Left cardiac atrium (tissue), 4 donors: ENCODE measurements at places on chromosomes 2 and 18. TPM values are rescaled to one million over a fixed set of nuclear protein-coding genes. Genes with fewer than 3 reads are reported as not detected.
A peak's percentile ranks its signal among the peaks of the same experiment; 100 is the strongest.

Gene HOXD12
- total RNA-seq = not detected

Gene FAM124B
- total RNA-seq = 1.3 TPM

Gene CCDC68
- total RNA-seq = 5.4 TPM

Gene TXNDC2
- total RNA-seq = 0.18 TPM

Gene CRYGB
- total RNA-seq = not detected

Gene LOXL3
- 4.1 TPM for total RNA-seq

Gene ATP8B1
- total RNA-seq = 6.4 TPM

- no peak for DNase-seq
Measured at GRCh38 chr2:554444-554843, 122.8 kb downstream of the TMEM18 start.

- DNase-seq = no peak
Measured at GRCh38 chr2:62760555-62760954, 55.0 kb downstream of the EHBP1 start.

GRCh38 chr2:194214192-194214591 lies 1442.8 kb upstream of the SLC39A10 start:
- DNase-seq = no peak

- DNase-seq = no peak
Measured at GRCh38 chr18:58860747-58861231, 3.9 kb upstream of the ZNF532 start.

- peak; percentile 59 for DNase-seq
Measured at GRCh38 chr2:207767461-207768167, 2.1 kb downstream of the FZD5 start.

GRCh38 chr2:60707750-60708371 lies 48.2 kb upstream of the PAPOLG start:
- no peak for DNase-seq

DNA sequence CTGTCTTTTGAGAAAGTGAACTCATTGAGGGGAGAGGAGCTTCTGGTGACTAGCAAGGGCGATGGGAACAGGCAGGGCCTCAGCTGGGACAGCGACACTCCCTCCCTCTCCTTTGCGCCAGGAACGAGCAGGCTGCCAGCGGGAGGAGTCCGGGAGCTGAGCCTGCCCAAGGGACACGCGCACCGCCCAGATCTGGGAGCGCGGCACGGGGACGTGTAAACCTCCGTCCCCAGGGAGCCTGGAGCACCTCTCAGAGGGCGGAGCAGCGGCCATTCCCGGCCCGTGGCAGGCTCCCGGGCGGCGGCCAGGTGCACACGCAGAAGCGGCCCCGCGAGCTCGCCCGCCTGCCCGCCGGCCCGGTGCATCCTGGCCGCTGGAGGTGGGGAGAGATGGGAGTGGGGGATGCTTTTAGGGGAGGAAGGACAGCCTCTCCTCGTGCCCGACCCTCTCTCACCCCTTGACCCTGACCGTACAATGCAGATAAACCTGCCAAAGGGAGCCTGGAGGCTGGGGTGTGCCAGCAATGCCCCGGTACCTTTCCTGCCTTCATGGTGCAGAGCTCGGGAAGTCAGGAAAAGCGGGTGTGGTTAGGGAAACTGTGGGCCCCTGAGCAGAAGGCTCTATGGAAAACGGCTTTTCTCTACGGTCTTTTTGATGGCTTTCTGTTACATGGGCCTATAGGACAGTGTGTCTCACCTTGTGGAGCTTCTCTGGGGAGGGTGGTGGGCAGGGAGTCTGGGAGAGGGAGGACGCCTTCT lies 2.2 kb downstream of the AQP4 start:
- peak; percentile 75 for DNase-seq

DNA sequence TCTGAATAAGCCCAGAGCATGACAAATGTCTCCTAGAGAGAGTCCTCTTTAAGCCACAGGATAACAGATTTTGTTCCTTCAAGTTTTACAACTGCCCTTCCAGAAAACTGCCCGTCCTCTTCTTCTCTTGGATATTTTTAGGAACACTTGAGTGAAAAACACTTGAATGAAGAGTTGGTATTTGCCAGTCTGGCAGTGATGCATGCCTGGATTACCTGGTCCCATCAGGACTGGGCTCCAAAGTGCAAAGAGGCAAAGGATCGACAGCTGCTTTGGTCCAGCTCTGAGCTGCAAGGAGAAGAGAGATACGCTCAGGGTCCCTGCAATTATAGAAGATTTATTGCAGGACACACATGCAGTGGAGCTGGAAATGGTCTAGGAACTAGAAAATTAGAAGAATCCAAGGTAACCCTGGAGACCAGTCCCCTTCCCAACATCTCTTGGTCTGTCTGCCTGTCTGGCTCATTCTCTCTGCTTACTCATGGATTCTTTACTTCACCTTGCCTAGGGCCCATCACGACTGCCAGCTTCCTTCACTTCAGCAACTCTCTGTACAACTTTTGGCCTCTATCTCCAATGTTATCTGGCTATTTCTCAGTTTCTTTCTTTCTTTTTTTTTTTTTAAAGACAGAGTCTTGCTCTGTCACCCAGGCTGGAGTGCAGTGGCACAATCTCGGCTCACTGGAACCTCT lies 112.1 kb upstream of the SIX2 start:
- no peak for DNase-seq

DNA sequence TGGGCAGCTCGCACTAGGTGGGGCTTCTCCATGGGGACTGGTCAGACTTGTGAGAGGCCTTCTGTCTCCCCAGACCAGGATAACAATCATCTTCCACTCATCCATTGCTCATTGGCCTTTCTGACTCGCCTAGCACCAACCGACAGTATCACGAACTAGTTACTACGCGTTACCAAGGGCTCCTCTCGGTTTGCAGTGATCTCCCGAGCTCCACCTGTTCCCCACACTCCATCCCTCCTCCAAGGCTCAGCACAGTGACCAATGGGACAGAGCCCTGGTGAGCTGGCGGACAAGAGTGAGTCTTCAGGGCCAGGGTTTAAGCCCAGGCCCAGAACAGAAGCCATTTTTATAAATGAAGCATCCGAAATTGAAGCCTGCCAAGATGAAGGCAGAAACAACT lies 42.8 kb upstream of the SMAD7 start:
- no peak for DNase-seq

DNA sequence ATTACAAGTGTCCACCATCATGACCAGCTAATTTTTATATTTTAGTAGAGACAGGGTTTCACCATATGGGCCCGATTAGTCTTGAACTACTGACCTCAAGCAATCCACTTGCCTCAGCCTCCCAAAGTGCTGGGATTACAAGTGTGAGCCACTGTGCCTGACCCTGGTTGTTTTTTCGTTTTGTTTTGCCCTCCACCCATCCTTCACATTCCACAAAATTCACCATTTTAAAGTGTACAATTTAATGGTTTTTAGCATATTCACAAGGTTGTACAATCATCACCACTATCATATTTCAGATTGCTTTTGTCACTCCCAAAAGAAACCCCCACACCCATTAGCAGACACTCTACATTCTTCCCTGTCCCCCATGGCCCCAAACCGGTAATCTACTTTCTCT lies 215.0 kb downstream of the TPGS2 start:
- DNase-seq = no peak
